Stimulated activated naive CD4-positive, alpha-beta T cell (primary cell): ENCODE measurements at places on chromosomes 4 and X.

GRCh38 chr4:108838451-108838850, 75.6 kb upstream of the ETNPPL start:
- no peak for DNase-seq

GRCh38 chr4:76823495-76823894, 74.4 kb downstream of the SOWAHB start:
- DNase-seq, result no peak

- no peak for DNase-seq
Observed at GRCh38 chr4:7710576-7711306, 228.9 kb downstream of the AFAP1 start.

- no peak for DNase-seq
Observed at GRCh38 chr4:57093845-57094831, 16.0 kb downstream of the IGFBP7 start.

- no peak for DNase-seq
Observed at GRCh38 chrX:12896935-12897334, 9.5 kb upstream of the TLR8 start.

GRCh38 chr4:4249866-4250265, 1.8 kb upstream of the TMEM128 start:
- DNase-seq, result no peak

GRCh38 chr4:150108691-150109090, 30.4 kb downstream of the DCLK2 start:
- DNase-seq, result no peak

DNA sequence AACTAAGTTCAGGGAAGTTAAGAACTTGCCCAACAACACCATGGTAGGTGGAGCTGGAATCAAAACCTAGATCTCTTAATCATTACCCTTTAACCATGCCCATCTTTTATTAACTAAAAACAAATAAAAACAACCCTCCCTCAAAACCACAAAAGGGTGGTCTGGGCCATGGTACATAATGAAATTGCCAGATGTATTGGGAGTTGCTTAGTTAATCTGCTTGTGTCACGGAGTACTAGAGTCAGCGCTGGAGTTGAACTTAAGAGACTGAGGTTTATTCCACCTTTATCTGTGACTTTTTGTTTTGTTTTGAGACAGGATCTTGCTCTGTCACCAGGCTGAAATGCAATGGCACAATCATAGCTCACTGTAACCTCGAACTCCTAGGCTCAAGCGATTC, 13.3 kb downstream of the LRRC66 start:
- no peak for DNase-seq

- no peak for DNase-seq
Observed at GRCh38 chr4:48746608-48747362, 33.3 kb downstream of the FRYL start.

DNA sequence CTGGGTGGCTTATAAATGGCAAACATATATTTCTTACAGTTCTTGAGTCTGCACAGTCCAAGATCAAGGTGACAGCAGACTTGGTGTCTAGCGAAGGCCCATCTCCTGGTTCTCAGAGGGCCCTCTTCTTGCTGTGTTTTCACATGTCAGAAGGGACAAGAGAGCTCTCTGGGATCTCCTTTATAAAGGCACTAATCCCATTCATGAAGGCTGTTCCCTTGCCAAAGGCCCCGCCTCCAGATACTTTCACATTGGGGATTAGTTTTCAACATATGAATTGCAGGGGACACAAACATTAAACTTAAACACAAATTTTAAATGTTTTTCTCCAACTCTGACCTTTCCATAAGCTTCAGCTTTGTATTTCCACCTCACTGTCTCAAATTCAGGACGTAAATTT, 1135.0 kb upstream of the TENM3 start:
- DNase-seq, result no peak

DNA sequence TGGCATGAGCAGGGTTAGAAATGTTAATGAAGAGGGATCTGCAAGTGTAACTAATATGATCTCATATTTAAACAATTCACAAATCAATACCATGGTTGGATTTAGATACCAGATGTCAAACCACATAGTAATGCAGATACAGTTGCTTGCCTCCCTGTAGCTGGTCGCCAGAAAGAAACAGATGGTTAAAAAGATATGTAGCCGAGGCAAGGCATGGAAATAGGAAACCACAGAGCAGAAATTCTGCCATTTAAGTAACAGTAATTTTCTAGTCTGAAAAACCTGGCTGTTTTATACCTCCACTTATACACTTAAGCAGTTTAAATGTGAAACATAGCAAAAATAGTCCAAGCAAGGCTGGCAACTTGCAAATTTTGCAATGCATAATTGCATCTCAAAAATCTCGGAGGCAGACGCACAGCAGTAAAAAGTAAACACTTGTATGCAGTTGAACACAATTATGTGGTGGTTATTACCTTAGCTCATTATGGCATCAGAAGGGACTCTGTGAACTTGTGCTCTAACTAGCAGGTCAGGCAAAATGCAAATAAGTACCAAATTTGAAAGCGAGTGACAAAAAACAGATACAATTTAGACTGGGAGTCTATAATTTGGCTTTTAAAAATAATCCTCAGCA, 126.8 kb downstream of the NAA11 start:
- no peak for DNase-seq

- DNase-seq, result no peak
Observed at GRCh38 chr4:151532001-151532708, 123.2 kb downstream of the FHIP1A start.

- no peak for DNase-seq
Observed at GRCh38 chrX:131782646-131783045, 238.8 kb downstream of the OR13H1 start.

DNA sequence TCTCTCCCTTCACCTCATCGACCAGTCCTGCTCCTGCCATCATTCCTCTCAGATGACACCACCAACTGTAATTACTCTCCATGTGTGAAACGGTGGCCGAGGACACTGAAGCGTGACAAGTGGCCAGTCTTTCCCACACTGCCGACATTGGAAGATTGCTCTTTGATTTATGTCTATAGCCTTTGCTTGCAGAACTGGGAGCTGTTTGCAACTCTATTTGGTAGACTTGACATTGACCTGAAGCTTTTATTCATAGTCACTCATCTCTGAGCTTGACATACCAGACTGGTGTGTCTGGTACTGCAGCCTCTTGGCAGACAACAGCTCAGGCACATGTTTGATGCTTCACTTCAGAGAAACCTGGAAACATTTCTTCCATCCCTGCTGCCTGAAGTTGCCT, 121.8 kb upstream of the GALNT7 start:
- DNase-seq, result no peak

DNA sequence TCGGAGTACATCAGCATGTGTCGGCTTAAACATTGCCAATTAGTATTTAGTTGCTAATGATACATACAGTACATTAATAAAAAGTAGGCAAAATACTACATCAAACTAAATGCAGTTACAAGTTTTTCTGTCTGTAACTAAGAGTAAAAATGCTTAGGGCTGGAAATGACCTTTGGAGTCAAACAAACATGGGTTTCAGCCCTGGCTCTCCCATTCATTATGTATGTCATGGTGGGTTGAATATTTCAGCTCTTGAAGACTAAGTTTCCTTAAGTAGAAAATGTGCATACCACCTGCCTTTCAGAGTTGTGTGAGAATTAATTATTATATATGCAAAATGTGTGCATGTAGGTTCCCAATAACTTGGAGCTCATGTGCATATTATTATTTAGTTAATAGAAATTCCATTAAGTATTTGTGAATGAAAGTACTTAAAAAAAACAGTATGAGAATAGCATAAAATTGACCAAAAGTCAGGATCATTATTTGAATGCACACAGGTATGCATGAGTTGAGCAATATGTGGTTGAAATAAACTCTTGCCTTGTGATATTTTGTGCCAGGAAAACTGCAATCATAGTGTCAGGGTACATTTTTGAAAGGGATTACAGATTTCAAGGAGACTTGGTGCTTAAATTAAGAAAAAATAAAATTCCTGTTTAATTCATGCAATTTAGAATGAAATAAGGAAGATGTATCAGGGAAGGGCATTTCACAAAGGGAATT, 2048.7 kb downstream of the PCDH7 start:
- DNase-seq, result no peak

DNA sequence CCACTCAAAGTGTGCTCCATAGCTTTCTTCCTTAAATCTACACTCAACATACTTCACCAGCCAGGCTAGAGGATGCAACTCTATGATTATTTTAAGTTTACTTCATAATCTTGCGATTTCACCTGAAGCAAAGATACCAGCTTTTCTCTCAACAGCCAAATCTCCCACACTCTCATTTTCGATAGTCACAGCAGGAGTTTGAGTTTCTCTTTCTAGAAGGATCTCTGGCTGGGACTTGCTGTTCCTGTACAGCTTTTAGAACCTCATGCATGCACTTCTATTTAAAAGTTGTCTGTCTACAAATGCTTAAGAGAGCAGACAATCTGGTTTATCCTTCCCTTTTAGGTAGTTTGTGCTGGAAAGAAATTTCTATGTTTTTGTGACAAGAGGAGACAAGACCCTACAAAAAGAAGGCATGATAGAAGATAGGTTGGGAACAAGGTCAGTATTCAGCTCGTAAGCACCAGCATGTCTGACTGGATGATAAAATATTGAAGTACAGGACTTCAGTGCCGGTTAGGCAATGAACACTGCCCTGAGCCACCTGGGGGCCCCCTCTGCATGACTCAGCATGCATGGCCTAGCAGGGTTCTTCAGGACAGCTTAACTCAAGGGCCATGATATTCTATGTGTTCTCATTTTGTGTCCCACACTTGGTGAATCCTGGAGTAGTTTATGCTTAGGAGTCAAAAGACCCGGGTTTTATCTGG, 65.6 kb downstream of the ATXN3L start:
- DNase-seq, result no peak

- no peak for DNase-seq
Observed at GRCh38 chr4:159049780-159050375, 53.0 kb upstream of the RAPGEF2 start.

DNA sequence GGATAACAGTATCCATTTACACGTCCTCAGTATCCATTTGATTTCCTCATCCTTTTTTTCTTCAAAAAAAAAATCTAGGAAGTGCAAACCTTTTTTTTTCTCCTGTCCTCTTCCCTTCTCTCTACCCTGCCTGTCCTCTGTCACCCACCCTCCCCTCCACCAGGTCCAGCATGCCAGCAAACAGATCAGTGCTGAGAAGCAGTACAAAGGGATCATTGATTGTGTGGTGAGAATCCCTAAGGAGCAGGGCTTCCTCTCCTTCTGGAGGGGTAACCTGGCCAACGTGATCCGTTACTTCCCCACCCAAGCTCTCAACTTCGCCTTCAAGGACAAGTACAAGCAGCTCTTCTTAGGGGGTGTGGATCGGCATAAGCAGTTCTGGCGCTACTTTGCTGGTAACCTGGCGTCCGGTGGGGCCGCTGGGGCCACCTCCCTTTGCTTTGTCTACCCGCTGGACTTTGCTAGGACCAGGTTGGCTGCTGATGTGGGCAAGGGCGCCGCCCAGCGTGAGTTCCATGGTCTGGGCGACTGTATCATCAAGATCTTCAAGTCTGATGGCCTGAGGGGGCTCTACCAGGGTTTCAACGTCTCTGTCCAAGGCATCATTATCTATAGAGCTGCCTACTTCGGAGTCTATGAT, 1.7 kb downstream of the SLC25A4 start:
- no peak for DNase-seq

- no peak for DNase-seq
Observed at GRCh38 chrX:22366906-22367305, 94.2 kb downstream of the CBLL2 start.

DNA sequence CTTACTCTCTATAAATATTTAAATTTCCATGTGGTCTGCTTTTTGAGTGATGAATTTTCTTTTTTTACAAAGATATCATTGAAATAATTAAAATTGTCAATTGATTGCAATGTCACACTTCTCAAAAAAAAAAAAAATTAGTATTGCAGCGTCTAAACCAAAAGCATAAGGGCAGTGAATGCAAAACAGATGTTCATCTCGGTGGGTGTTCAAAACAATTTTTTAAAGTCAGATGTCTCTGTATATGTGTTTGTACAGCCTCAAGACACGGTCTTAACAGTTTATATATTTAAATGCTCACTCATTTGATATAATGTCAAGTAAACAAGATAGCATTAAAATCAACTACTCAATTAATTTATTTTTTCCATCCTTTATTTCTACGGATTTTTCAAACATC, 52.3 kb downstream of the PALLD start:
- DNase-seq, result no peak

DNA sequence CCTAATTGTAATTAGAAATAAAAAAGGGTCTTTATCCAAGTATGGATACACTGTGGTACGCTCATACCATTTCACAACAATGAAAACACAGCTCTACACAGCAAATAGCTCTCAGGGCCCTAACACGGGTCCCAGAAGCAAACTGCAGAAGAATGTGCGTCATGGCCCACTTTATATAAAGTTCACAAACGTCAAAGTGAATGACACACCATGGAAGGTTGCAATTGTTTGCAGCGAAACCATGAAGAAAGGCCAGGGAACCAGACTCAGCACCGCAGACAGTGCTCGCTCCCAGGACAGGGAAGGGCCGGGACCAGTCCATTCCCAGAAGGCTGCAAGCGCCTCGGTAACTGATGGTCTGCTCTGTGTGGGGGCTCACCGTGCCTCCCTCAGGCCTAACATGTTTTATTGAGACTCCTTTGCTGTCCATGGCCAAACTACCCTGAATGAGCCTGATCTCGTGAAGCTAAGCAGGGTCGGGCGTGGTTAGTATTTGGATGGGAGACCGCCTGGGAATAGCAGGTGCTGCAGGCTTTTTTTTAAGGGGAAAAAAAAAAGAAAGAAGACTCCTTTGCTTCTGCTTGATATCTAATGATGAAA, 47.8 kb downstream of the ACOX3 start:
- no peak for DNase-seq
